ENCODE measurements at places on chromosomes 7 and 10.

DNA sequence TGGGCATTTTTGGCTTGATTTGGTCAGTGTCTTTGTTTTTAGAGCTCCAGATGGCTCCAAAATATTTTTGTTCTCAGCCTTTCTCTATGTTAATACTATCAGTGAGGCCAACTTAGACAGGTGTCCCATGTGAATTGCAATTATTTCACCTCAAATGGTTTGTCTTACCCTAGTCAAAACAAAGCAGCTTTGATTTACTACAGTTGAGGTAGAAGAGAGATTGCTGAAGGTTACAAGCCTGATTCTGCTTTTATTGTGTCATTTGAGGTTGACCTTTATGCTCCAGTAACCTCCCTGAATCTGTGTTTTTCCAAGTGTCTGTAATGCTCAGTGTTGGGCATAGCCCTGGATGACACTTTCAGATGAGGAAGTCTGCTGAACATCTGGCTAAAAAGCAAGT is 882.9 kb downstream of the NRG3 start:
- no peak for DNase-seq

DNA sequence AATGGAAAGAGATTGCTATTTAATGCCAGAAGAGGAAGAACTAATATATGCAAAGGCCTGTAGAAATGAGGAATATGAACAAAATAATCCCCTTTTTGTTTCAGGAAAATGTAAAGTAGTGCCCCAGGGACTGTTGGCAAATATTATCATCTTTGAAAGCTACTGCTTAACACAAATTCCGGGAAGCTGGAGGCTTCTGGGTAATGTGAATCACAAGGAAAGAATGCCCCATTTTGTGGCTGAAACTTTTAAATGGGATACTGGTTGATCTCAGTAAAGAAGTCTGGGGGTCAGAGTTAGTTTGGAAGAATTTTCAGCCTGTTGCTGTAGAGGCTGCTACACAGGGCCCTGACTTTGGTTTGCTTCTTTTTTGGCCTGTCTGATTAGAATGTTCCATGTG is 141.0 kb downstream of the PTEN start:
- peak; percentile 48 for DNase-seq

- no peak for DNase-seq
Observed at GRCh38 chr7:92671505-92672169, 81.4 kb upstream of the FAM133B start.

DNA sequence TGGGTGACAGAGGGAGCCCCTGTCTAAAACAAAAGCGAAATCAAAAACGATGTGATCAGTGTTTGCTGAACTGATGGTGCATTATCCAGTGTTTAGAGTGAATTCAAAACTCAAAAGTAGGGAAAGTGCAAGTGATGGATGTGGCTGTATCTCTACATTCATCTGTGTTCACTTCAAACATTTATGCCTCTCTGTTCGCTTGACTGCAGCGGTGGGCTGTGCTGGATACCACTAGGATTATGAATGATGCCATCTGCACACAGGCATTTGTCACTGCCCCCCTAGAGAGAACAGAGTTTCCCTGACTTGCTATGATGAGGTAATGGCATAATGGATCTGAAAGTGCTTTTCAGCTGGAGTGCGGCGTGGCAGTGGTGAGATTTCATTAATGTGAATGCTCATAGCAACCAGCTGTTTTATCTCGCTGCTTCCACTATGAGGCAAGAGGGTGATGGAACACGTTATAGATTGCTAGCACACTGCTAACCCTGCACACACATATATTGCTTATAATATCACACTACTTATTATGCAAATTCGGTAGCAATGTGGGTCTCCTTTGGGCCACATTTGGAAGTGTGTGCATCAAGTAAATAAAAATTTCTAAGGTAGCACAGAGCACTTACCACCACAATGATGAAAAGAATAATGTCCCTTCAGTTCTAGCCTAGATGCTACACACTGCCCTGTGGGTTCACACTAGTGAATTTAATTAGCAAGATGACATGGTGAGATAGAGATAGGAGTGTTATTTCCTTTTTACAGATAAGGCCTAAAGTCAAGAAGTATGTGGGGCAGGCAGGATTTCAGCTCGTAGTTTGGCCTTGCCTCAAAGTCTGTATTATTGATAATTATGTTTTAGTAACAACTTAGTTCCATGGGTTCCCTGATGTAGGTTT is 164.7 kb downstream of the CAMK1D start:
- DNase-seq, result no peak

DNA sequence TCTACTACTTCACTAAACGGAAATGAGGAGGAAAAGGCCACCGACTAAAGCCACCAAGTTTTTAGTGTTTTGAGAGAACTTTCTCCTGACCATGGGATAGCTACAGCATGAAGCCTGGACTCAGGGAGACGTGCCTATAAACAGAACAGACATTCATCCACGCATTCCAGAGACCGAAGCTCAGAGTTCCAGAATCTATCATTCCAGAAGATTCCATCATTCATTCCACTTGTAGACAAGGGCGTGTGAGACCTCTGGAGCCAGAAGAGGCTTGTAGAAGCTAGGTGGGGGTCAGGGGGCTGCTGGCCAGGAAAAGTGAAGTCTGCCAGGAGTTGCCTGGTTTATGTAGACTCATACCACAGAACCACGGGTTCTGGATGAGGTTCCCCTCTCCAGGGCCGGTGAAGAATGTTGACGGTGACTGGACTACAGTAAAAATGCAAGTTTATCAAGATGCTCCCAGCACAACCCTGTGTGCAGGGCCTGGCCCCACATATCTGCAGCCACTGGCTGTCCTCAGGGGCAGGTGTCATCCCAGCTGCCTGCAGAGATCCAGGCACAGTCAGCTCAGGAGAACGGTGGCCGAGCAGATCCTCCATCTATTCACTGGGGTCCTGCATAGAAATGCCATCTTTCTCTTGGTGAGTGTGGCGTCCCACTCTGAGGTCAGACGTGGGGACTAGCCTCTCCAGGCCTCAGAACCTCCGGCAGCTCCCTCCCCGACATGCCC is 215.7 kb downstream of the USP6NL start:
- DNase-seq, result no peak

DNA sequence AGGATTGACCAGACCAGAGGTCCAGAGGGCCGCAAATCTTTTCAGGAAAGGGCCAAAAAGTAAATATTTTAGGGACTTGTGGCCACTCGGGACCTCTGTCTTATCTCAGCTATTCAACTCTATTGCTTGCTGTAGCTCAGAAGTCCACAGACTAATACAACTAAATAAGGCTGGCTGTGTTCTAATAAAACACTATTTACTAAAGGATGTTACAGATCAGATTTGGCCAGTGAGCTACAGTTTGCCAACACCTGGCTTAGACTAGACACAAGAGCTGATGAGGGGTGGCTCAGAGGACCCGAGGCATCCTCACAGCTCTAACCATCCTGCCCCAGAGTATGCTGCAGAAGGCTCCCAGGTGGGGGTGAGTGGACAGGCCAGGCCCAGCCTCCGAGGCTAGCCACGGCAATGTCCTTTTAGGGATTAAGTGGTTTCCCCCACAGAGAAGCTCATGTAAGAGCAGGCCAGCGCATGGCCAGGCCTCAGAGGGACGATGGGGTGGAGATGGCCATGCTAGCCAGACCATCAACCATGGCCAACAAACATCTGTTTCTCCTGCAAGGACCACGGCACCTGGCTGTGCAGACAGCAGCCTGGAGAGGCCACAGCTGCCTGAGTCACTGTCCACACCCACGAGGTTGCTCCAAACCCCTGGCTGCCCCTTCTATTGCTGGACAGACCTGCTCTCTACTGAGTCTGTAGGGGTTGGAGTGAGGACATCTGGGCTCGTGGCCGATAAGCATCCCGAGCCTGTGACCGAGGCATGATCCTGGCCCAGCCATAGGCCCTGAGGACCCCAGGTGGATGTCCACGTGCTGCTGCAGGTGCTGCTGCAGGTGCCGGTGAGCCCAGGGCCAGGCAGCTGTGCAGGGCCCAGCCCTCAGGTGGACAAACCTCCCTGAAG is 76.5 kb downstream of the AFAP1L2 start:
- no peak for DNase-seq

GRCh38 chr10:96125142-96125515 is 5.0 kb upstream of the ZNF518A start:
- peak; percentile 56 for DNase-seq

- DNase-seq, result peak; percentile 74
Observed at GRCh38 chr10:28997734-28998133, 291.1 kb upstream of the LYZL1 start.

GRCh38 chr10:119103903-119104653 is at the start of gene DENND10:
TSS of gene DENND10 (plus strand) at chr10:119104113. CDS start at chr10:119104143, 30 bp downstream.
- peak; percentile 83 for DNase-seq

- no peak for DNase-seq
Observed at GRCh38 chr7:74665296-74665938, 7.9 kb downstream of the GTF2I start.

DNA sequence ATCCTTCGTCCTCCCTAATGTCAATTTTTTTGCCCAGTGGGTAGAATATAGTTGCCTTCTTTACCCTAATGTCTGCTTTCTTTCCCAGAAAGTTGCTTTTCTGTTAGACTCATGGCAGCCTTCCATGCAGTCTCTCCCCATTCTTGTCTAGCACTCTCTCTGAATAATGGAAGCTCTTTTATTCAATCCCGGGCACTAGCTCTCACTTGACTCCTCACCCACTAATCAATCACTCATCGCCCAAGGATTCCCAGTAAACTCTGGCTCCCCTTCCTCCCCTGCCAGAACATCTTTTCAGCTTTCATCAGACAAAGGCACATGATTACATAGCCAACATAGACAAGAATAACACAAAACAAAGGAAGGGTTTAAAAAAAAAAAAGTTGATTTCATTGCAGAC is 100.2 kb upstream of the RELN start:
- DNase-seq, result no peak

- no peak for DNase-seq
Observed at GRCh38 chr7:75992083-75992755, 2.2 kb downstream of the TMEM120A start.

DNA sequence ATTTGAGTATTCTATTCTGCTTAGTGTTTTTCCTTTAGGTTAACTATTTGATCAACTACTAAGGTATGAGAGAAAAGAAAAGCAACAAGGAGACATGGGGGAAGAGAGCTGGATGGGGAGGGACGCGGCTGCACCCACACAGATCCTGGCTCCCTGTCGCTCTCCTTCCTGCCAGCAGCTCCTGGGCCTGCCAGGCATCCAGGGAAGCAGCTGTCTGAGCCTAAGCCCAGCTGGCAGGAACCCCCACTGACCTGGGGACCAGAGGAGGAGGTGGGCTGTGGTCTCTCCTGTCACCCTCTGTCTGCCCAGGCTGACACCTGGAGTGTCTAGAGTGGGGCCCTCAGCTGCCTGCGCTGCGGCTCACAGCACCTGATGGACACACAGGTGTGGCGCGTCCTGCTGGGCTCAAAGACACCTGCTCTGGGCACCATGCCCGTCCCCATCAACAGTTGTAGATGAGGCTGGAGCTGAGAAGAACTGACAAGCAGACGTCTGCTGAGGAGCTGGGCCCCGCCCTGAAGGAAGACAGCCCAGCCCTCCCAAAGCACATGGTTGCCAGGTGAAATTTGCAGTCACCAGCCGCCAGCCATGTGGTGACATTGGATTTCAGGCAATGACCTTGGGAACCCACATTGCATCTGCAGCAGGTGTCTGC is 207.9 kb downstream of the PLXNA4 start:
- DNase-seq, result no peak

- no peak for DNase-seq
Observed at GRCh38 chr7:107427462-107427861, 42.4 kb upstream of the GPR22 start.

- DNase-seq, result no peak
Observed at GRCh38 chr10:101780187-101780817, 2.9 kb downstream of the NPM3 start.

DNA sequence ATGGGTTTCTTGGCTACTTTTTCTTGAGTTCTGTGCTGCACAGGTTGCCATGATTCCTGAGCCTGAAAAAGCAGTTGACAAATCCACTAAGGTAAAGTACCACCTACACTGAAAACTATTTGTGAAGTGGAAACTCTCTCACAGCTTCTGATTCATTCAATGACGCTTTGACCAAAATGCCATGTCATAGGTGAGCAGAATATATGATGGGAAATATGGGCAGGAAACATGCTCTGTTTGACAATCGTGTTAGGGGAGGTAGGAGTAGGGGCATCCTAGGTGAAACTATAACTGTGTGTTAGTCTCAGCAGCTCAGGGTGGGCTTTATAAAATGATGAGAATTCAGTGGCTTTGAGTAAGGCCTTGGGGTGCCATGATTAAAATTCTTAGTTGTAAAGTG is 69.6 kb upstream of the ELMO1 start:
- DNase-seq, result no peak

GRCh38 chr7:29078311-29079260 is 67.8 kb downstream of the CPVL start:
- DNase-seq, result no peak

DNA sequence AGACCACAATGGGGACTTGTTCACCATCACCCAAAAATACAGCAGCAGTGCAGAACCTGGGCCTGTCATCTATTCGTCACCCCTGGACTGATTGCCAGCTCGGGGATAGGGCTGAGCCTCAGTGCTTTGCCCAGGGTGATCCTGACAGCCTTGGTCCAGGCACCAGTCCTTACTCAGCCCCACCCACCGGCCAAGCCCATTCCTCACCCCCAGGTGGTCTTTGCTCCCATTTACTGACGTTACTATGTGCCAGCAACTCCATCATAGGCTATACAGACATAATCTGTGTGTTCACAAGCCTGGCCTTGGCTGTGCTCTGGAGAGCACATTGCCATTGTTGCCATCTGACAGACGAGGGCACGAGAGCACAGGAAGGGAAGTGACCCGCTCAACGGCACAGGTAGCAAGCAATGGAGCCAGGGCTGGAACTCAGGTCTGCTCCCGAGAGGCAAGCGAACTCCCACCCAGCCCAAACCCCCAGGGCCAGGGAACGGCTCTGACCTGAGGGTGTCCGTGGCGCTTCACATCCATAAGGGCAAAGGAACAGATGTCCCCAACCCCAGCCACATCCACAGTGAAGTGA is 6.8 kb downstream of the ATG9B start:
- no peak for DNase-seq

GRCh38 chr10:32413513-32413912 is 32.4 kb upstream of the CCDC7 start:
- DNase-seq, result peak; percentile 97

GRCh38 chr7:38000272-38000671 is 79.8 kb downstream of the EPDR1 start:
- DNase-seq, result no peak

GRCh38 chr10:113517165-113517900 is 35.5 kb upstream of the HABP2 start:
- no peak for DNase-seq

GRCh38 chr7:134730411-134730829 is 49.0 kb upstream of the CALD1 start:
- peak; percentile 74 for DNase-seq
